ENCODE measurements at places on chromosomes 11 and 22.

DNA sequence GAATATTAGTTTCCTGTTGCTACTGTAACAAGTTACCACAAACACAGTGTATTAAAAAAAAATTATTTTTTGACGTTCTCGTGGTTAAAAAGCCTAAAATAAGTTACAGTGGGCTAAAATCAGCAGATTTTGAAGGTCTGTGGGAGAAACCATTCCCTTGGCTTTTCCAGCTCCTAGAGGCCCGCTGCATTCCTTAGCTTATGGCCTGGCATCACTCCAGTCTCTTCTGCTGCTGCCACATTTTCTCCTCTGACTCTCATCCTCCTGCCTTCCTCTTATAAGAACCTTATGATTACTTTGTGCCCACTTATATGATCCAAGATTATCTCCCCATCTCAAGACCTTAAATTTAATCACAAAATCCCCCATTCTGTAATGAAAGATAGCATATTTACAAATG, 392.7 kb downstream of the GUCY1A2 start:
- DNase-seq = no peak

GRCh38 chr11:134233729-134234179, 9.3 kb downstream of the VPS26B start:
- DNase-seq = no peak

DNA sequence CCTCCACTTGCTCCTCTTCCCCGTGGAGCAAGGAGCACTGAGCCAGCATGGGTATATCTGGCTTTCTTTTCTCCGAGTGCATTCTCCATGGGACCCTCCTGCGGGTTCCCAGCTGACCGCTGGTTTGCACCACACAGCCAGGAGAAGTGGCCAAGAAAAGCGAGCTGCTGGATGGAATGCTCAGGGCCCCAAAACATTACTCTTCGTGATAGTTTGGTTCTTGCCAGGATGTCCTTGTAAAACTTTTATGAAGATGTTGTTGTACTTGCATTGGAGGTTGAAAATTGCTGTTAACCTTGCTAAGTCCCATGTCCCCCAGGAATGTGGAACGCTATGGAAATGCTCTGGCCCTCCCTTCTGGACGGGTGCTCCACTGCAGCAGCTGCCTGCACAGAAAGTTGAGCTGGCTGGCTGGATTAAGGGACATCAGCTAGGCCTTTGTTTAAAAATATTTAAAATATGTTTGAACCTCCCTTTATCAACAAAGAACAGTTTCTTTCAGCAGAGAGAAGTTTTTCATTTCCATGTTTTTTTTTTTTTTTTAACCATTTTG, 68.7 kb downstream of the ZNRF3 start:
- no peak for DNase-seq

GRCh38 chr11:14977101-14977880, 5.1 kb upstream of the CALCA start:
- DNase-seq = no peak

DNA sequence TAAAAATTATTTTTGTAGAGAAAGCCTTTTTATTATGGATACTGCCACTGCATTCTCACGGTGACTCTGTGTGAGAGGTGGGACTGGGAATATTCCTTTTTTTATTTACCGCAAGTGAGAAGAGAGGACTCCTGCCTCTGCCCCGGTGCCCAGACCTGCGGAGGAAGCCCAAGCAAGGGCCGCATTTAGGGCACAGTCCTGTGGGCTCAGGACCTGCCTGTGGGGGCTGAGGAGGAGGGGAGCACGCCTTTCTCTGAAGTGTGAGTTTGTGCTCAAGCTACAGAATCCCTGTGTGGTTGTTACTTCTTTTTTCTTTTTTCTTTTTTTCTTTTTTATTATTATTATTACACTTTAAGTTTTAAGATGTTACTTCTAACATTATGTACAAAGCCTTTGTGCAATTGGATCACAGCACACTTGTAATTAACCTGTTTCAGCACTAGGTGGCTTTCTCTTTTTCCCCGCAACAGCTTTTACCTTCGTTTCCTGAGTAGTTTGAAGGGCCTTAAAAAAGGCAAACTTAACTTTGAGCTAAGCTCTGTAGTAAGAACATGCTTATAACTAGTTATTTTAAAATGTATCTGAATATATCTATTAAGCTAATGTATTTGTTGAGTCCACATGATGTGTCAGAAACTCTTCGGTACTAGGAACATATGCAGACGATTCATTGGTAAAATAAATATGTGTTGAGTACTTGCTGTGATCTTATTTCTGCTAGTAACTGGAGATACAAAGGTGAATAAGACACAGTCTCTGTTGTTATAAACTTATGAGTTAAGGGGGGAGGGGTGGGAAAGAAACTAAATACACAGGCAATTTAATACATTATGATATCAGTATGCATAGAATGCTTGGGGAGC, 18.3 kb downstream of the AMOTL1 start:
- DNase-seq = no peak

- DNase-seq = no peak
These were observed 165.1 kb downstream of the CEP164 start for GRCh38 chr11:117492578-117493251.

DNA sequence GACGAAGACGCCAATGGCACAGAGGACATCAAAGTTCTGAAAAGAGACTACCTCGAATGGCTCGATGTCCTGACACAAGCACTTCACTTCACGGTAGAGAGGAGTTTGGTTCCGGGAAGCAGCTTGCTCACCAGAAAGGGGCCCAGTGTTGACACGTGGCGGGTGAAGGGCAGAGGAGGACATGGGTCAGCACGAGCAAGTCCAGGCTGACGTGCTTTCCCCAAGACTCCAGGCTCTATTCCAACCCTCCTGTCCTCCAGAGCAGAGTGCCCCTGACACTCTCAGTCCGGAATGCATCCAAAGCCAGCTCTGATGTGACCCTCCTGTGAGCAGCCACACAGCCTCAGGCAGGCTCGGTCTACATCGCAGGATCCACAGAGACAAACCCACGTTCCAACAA, 77.5 kb upstream of the BID start:
- DNase-seq = no peak

GRCh38 chr11:36567694-36568093, at the start of gene RAG1:
Gene RAG1 (plus strand): TSS chr11:36568007. CDS start chr11:36573305, 5,298 bp downstream.
- no peak for DNase-seq

GRCh38 chr11:76443268-76443980, 1.4 kb upstream of the EMSY start:
- no peak for DNase-seq

GRCh38 chr22:49324527-49325491, 502.9 kb downstream of the BRD1 start:
- DNase-seq = no peak

DNA sequence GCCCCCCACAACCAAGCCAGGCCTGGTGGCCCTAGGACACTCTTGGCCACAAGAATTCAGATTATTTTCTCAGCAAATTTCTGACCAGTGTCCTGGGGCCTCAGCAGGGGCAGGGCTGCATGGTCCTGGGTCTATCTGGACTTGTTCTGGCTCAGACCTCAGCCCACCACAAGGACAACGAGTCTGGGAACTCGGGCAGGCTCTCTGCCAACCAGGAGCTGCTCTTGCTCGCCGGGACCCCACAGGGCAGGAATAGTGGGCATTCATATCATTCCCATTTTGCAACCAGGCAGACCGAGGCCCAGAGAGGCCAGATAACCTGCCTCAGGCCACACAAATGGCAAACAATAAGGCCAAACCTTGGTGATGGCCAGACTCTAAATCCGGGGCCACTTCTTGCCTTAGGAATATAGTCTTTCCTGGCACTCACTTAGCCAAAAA, 75.4 kb upstream of the WNT7B start:
- no peak for DNase-seq

DNA sequence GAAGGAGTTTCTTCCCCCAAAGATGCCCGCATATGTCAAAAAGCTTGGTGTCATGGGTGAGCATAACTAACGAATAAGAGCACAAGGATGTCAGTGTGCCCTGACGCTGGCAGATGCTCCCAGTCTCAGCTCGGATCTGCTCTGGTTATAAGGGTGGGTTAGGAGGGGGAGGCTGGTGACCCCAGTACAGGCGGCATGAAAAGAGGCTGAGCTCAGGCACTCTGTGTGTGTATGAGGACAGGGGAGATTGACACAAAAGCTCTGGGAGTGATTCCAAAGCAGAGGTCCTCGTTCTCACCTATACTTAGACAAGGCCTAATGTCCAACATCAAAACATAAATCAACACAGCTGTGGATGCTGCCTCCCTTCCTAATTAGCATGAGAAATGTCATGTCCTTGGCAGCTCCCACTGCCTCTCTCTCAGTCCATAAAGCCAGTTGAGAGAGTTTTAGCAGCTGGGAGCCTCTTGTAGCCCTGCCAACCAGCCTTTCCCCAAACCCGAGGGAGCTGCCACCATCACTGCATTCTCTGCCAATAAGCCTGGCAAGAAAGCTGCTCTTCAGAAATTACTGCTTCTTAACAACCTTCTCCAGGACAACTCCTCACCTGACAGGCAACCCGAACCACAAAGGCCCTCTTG, 59.8 kb downstream of the SC5D start:
- DNase-seq = no peak

DNA sequence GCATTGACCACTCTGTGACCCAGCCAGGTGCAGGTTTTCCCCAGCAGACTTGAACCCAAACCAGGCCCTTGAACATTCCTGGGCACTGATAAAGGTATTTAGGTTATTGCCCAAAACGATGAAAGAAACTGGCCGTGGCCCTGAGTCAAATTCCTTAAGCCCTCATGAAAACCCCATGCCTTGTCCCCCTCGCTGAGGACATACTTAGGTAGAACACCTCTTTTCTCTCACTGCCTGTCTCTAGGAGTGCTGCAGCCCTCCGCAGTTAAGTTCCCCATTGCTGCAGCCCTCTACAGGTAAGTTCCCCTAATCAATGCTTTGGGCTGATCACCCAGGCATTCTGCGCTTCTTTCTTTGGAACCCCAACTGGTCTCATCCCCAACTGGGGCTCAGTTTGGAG, 961.6 kb downstream of the TBC1D22A start:
- no peak for DNase-seq

- DNase-seq = no peak
These were observed 40.3 kb downstream of the PARVG start for GRCh38 chr22:44220727-44221680.

DNA sequence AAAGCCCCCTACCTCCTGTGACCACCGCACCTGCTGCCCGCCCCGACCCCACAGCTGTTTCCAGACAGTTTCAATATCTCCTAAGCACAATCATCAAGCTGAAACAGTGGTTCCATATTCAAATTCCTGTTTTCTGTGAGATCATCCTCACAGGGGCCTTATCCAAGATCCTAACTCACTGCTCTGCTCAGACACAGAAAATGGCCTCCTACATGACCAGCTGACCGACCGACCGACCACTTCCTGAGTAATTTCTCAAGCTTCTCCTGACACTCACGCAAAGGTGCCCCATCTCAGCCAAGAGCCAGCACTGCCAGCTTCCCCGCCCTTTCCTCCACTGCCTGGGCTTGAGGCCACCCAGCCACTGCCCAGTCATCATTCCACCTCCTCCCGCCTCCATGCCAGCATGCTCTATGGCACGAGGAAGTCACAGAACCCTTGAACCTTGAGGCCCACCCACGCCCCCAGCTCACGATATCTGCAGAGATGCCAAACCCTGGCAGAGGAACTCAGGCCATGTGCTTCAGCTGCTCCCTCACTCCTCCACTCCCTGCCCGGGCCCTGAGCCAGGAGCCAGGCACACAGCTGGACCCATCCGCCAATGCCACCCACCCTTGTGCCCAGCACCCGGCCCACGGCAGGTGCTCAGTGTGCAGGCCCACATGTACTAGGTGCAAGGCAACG, 14.0 kb downstream of the KIAA0930 start:
- DNase-seq = no peak

DNA sequence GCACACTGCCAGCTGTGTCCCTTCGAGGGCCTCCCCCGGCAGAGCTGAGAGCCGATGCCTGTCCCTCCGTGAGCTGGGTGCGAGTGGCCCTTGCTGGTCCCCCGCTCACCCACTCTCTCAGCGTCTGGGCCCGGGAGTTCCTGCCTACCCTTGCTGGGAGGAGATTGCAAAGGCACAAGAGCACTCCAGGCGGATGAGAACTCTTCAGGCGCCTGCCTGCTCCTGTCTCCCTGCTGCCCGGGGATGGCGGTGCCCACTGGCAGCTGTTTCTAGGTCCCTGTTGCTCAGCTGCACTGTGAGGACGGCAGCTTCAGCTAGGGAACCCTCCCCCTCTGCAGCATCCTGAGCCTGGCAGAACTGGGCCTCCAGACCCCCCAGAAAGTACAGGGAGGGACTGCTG, 61.1 kb downstream of the FLRT1 start:
- DNase-seq = no peak

DNA sequence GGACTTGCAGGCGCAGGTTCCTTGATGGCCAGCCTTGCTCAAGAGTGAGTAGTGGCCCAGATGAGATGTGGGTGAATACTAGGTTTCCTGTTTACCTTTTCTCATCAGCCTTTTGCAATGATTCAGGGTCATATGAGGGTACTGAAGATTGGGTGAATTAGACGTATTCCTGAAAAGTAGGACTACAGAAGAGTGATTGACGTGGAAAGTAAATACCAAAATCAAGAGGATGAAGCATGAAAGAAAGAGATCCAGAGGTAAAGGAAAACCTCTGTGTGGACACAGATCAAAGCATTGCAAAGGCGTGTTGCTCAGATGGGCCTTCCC, 59.9 kb downstream of the CYB5R2 start:
- no peak for DNase-seq

- no peak for DNase-seq
These were observed 22.5 kb upstream of the ALG8 start for GRCh38 chr11:78161962-78162371.

DNA sequence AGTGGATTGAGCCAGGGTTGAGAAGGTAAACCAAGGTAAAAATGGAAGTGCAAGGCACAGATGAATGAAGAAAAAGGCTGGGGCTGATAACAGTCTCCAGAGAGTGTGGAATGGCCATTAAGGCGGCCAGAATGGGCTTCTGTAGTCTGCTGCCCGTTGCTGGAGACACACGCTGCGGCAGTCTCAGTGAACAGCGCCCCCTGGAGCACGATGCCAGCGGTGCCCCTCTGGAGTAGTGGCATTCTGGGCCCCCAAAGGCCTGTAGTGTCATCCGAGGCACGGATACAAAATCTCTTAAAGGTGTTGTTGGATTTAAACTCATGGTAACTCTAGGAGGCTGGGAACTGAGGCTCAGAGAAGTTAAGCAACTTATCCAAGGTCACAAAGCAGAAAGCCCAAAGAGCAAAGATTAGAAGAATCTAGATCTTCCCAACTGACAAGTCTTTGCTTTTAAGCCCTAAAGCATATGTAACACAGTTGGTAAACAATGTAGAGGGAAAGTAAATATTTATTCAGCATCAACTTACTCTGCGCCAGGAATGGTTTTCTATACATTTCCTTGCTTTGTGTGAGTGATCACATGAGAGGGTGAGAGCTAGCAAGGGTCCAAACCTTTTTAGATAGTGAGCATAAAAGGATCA, 18.2 kb downstream of the KCNJ1 start:
- peak; percentile 45 for DNase-seq

GRCh38 chr11:103887001-103887658, 149.3 kb upstream of the DDI1 start:
- DNase-seq = no peak

- DNase-seq = no peak
These were observed 199.7 kb downstream of the C11orf91 start for GRCh38 chr11:33500861-33501479.

GRCh38 chr11:36622431-36623136, 24.5 kb upstream of the RAG2 start:
- DNase-seq = no peak

GRCh38 chr11:83480811-83481210, 194.6 kb upstream of the CCDC90B start:
- DNase-seq = no peak

- DNase-seq = no peak
These were observed 41.6 kb downstream of the C11orf71 start for GRCh38 chr11:114358716-114359115.

GRCh38 chr22:17091851-17092250, 7.1 kb downstream of the IL17RA start:
- no peak for DNase-seq
